CD8-positive, alpha-beta memory T cell (primary cell): ENCODE measurements at places on chromosomes 16 and 17. TPM values are rescaled to one million over a fixed set of nuclear protein-coding genes. Genes with fewer than 3 reads are reported as not detected.

- H3K4me1 ChIP-seq, result no peaks in the 10 kb centered on the region
- DNase-seq, result no peak
- H3K27ac ChIP-seq, result no peak overlapping the region
- H3K27me3 ChIP-seq, result no peaks in the 10 kb centered on the region
- H3K4me3 ChIP-seq, result no peak overlapping the region
Measured at GRCh38 chr16:76653390-76654026, 376.3 kb downstream of the CNTNAP4 start.

ZMYND15 gene
- not detected for polyA plus RNA-seq

GRCh38 chr16:50396761-50397535 is 28.2 kb upstream of the BRD7 start:
- DNase-seq, result no peak
- no peaks in the 10 kb centered on the region for H3K27me3 ChIP-seq
- no peak overlapping the region for H3K4me3 ChIP-seq
- H3K27ac ChIP-seq, result no peak overlapping the region
- peaks cover 14% of the 10 kb centered on the region for H3K4me1 ChIP-seq

GRCh38 chr17:12067485-12067884 is 46.8 kb downstream of the MAP2K4 start:
- H3K36me3 ChIP-seq, result no peaks in the 10 kb centered on the region
- DNase-seq, result no peak
- H3K4me1 ChIP-seq, result no peaks in the 10 kb centered on the region
- H3K27me3 ChIP-seq, result no peaks in the 10 kb centered on the region
- H3K27ac ChIP-seq, result no peak overlapping the region
- H3K4me3 ChIP-seq, result no peak overlapping the region

DNA sequence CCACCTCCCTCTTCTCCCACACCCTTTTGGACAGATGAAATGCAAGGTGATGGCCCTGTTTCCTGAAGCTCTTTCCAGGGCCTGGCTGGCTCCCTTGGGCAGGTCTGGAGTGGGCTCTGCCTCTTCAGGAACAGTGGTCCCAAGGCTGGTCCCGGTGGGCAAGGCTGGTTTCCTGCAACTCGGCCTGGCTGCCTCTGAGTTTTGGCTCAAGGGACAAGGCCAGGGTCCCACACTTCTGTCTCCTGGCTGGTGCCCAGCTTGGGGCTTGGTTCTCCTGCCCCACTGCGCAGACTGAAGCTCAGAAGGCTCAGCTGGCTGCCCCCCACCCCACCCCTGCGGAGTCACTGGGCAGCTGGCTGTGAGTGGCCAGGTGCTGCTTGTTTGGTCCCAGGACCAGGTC is 3.8 kb upstream of the ACTG1 start:
- H3K4me1 ChIP-seq, result peaks cover 38% of the 10 kb centered on the region
- H3K27ac ChIP-seq, result no peak overlapping the region
- DNase-seq, result no peak
- H3K27me3 ChIP-seq, result no peaks in the 10 kb centered on the region
- H3K4me3 ChIP-seq, result no peak overlapping the region

- DNase-seq, result no peak
- no peaks in the 10 kb centered on the region for H3K36me3 ChIP-seq
- H3K4me3 ChIP-seq, result no peak overlapping the region
- no peak overlapping the region for H3K27ac ChIP-seq
- H3K27me3 ChIP-seq, result no peaks in the 10 kb centered on the region
- no peaks in the 10 kb centered on the region for H3K4me1 ChIP-seq
Measured at GRCh38 chr16:51392521-51393187, 241.6 kb upstream of the SALL1 start.

NACA2 gene
- not detected for polyA plus RNA-seq

- H3K27ac ChIP-seq, result no peak overlapping the region
- peaks cover 14% of the 10 kb centered on the region for H3K27me3 ChIP-seq
- H3K4me1 ChIP-seq, result peaks cover 24% of the 10 kb centered on the region
- DNase-seq, result no peak
- H3K36me3 ChIP-seq, result no peaks in the 10 kb centered on the region
Measured at GRCh38 chr16:56192635-56192945, 1.3 kb downstream of the GNAO1 start.

- no peaks in the 10 kb centered on the region for H3K4me1 ChIP-seq
- H3K27ac ChIP-seq, result no peak overlapping the region
- H3K4me3 ChIP-seq, result no peak overlapping the region
Measured at GRCh38 chr17:34241062-34241461, 14.0 kb upstream of the CCL2 start.

DNA sequence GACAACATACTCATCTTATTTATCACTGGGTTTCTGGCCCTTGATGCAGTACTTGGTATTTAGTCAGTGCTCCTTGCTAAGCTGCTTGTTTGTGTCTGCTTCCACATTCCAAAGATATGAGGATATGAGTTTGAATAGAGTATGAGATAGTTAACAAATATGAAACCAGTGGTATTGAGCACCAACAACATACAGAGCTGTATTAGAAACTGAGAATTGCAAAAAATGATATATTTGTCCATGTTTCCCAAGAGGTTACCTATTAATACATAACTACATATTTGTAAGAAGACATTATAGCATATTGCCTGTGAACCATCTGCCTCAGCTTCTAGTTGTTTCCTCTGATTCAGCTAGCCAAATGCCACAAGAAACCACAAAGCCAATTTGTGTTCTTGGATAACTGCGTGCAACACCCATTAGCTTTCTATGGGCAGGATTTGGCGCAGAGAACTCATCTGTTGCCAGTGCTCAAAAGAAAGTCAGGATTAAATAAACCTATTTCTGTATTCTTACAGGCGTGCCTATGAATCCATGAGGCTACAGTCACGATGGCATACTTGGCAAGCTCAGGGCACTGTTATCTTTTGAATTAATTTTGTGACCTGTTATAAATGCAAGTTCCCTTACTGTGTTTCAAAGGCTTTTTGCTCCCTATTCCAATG is 194.4 kb downstream of the MAP2K6 start:
- no peaks in the 10 kb centered on the region for H3K36me3 ChIP-seq
- DNase-seq, result no peak
- no peak overlapping the region for H3K27ac ChIP-seq
- H3K27me3 ChIP-seq, result no peaks in the 10 kb centered on the region
- no peak overlapping the region for H3K4me3 ChIP-seq

GRCh38 chr17:7922845-7923628 is 6.6 kb downstream of the KCNAB3 start:
- no peaks in the 10 kb centered on the region for H3K27me3 ChIP-seq
- peaks cover 14% of the 10 kb centered on the region for H3K4me1 ChIP-seq
- DNase-seq, result peak; percentile 75
- peak overlapping the region; percentile 58 for H3K27ac ChIP-seq

- no peaks in the 10 kb centered on the region for H3K4me1 ChIP-seq
- DNase-seq, result no peak
- H3K36me3 ChIP-seq, result no peaks in the 10 kb centered on the region
Measured at GRCh38 chr17:49063652-49064051, 66.5 kb downstream of the IGF2BP1 start.

- DNase-seq, result no peak
- H3K27me3 ChIP-seq, result no peaks in the 10 kb centered on the region
- no peaks in the 10 kb centered on the region for H3K4me1 ChIP-seq
- H3K4me3 ChIP-seq, result no peak overlapping the region
- no peak overlapping the region for H3K27ac ChIP-seq
- no peaks in the 10 kb centered on the region for H3K36me3 ChIP-seq
Measured at GRCh38 chr17:73401911-73402310, 90.1 kb upstream of the CDC42EP4 start.

WNK4 gene
- not detected for polyA plus RNA-seq
